ENCODE measurements at places on chromosomes 11 and 22.

GRCh38 chr11:108881131-108881530 is 216.3 kb downstream of the DDX10 start:
- no peak for DNase-seq

- no peak for DNase-seq
Observed at GRCh38 chr11:8826901-8827560, 84.0 kb upstream of the AKIP1 start.

- no peak for DNase-seq
Observed at GRCh38 chr11:77636731-77637344, 756 bp downstream of the CLNS1A start.

DNA sequence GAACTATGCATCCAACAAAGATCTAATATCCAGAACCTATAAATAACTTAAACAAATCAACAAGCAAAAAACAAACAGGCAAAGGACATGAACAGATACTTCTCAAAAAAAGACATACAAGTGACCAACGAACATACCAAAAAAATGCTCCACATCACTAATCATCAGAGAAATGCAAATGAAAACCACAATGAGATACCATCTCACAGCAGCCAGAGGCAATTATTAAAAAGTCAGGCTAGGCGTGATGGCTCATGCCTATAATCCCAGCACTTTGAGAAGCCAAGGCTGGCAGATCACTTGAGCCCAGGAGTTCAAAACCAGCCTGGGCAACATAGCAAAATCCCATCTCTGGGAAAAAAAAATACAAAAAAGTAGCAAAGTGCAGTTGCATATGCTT is 10.7 kb downstream of the SAA4 start:
- DNase-seq: no peak

GRCh38 chr11:83119216-83119615 is 37.7 kb upstream of the PCF11 start:
- no peak for DNase-seq

DNA sequence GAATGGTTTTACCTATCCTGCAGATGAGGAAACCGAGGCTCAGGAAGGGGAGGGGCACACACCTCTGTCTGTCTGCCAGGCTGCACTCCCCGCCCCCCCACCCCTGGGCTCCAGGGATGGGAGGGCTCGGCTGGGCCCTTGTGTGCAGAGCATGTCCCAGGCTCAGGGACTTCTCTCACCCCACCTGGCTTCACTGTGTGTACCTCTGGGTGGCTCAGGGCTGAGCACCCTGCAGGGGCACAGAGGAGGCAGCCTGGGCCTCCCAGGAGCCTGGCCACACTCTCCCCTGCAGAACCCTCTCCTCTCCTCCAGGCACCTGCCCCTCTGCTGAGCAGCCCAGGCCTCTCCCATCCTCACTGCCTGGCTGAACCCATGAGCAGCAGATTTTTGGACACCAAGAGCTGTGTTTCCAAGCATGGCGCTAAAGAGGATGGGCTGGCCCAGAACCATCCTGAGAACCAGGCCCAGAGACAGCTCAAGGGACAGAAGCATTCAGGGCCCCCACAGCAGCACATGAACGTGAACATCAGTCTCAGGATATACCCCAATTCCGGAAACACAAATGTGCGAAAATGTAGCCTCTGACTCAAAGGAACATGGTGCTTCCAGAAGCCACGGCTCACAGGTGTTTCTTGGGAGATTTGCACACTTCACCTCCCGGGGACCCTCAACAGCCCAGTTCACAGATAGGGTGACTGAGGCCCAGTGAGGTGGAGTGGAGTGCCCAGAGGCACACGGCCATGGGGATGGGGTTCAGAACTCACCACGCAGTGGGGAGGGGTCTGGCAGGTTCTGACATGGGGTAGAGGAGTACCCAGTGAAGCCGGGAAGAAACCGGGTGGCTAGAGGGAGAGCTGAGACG is 10.5 kb downstream of the EMID1 start:
- DNase-seq: no peak

- DNase-seq: peak; percentile 50
Observed at GRCh38 chr11:62124186-62125113, 639 bp downstream of the INCENP start.

GRCh38 chr22:27473533-27473932 is 328.0 kb downstream of the MN1 start:
- DNase-seq: no peak

DNA sequence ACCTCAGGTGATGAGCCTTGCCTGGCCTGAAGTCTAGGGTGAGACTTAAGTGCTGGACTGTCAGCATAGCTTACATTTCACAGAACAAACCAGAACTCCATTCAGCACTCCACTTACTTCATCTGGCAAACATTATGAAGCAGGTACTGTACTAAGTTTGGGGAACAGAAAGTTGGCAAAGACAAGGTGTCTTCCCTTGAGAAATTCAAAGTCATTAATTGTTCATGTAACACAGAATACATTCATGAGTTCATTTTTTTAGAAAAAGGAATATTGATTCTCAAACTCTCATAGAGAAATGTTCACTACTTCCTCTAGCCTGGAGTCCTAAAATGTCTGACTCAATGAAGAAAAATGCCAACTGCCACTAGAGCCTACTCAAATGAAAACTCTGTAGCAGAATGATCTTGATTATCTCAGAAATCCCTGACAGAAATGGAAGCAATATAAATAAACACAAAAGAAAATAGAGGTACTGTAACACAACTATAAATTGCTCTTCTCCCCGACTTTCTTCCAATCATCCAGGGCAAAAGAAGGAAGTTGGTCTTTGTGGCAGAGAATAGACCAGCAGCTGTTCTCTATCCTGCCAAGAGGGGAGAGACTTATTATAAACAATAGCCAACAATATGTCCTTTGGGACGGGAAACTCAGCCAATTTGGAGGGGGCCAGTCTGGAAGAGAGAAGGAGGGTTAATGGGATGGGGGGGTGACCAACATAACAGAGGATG is 129.2 kb upstream of the MTMR2 start:
- DNase-seq: no peak

DNA sequence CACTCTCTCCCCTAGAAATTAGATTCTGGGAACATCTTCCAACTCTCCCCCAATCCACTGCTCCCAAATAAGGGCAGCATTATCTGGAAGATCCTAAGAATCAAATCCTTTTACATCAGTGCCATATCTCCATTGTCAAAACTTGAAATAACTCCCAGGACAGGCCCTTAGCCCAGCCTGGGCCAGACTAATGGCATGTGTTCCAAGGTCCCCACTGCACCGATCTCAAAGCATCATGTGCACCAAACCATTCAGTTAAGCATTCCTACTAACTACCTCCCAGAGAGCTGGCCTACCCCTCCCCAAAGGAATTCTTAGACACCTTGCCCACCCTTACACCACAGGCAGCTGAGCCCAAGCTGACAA is 44.2 kb upstream of the POU2AF1 start:
- no peak for DNase-seq

- no peak for DNase-seq
Observed at GRCh38 chr22:42286205-42286604, 15.8 kb upstream of the TCF20 start.

GRCh38 chr11:92632495-92632894 is 337.0 kb upstream of the MTNR1B start:
- no peak for DNase-seq

DNA sequence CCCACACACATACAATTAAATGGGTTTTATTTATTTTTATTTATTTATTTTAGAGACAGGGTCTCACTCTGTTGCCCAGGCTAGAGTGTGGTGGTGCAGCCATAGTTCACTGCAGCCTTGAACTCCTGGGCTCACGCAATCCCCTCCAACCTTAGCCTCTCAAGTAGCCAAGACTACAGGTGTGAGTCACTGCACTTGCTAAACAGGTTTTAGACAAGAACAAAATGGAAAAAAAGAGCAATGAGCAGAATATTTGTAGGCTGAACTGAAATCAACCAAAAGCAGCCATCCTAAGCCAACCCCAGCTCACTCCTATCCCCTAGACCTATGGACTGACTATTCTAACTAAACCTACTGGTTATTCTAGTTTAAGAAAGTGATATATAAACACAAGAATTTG is 37.8 kb downstream of the MRE11 start:
- DNase-seq: no peak

DNA sequence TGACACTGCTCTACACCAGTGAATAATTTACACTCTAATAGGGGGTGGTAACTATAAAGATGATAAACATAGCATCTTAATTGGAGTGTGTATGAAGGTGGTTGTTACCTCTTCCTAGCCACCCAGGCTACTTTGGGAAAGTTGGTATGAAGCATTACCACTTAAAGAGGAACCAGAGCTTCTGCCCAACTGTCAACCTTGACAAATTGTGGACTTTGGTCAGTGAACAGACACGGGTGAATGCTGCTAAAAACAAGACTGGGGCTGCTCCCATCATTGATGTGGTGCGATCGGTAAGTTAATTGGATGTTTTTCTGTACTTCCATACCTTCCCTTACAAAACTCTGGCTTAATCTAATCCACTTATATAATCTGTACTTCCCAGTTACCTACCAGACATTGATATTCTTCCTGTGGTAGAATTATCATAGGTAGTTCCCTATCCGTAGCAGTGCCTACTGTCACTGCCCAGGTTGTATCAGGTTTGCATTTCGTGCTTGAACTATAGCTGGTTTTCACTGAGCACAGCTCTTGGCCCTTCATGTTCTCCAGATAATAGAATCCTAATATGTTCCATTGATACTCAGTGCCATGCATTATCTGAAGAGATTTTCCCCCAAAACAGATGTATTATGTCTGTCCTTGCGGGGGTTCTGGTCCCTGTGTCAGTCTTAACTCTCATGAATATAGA is 2.2 kb downstream of the RPL27A start:
- DNase-seq: no peak
